Stromal cell of bone marrow (primary cell): ENCODE measurements at places on chromosomes 16 and 17.

DNA sequence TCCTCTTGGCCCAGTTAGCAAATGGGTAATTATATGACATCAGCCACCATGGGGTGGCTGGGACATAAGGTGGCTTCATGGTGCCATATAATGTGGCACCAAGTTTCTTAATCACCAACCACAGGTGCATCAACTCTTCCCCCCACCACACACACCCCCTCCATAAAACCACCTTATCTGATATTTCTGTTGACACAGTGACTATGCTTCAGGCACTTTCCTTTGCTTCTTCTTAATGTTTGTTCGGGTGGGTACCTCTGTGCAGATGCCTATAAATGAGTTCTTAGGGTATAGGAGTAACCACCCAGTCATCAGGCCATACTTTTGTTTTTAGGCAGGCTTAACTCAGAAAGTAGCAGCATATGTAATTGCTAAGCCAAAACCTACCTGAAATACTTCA is 29.5 kb downstream of the RNF43 start:
- no peak for DNase-seq

DNA sequence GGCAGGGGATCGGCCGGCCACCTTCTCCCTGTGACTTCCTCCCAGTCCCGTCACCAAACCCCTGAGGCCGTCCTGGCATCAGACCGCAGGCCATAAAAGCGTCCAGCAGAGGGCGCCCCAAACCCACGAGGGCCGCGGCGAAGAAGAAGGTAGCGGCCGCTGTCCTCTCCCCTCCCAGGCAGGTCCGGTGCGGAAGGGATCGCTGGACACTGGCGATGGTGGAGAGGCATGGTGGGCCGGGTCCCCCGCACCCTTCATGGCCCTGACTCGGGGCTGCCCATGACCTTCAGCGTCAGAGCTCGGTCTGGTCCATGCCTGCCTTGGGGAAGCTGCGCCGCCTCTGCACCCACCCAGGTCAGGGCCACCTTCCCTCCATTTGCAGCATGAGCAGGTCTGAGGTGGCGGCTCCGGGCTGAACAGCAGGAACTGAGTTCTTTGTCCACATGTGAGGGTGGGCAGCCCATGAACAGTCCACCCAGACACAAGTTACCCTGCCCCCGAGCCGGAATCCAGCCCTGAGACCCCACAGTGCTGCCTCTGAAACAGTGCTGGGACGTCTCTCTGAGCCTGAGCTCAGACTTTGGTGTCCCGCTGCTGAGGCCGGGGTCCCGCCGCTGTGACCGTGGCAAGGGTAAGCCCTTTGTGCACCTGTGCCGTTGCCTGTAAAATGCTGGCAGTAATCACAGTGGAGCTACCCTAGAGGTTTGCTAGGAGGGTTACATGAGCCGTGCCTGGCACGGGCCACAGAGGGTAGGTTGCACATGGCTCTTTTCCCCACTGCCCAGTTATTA is 40.8 kb upstream of the CMIP start:
- peak; percentile 26 for DNase-seq

- no peak for DNase-seq
Observed at GRCh38 chr17:46979147-46979863, at the start of gene RPRML. Gene RPRML, minus strand, starts transcription at chr17:46979253. Its CDS starts 246 bp downstream, at chr17:46979007.

- no peak for DNase-seq
Observed at GRCh38 chr17:78747488-78747887, 34.6 kb downstream of the CYTH1 start.

DNA sequence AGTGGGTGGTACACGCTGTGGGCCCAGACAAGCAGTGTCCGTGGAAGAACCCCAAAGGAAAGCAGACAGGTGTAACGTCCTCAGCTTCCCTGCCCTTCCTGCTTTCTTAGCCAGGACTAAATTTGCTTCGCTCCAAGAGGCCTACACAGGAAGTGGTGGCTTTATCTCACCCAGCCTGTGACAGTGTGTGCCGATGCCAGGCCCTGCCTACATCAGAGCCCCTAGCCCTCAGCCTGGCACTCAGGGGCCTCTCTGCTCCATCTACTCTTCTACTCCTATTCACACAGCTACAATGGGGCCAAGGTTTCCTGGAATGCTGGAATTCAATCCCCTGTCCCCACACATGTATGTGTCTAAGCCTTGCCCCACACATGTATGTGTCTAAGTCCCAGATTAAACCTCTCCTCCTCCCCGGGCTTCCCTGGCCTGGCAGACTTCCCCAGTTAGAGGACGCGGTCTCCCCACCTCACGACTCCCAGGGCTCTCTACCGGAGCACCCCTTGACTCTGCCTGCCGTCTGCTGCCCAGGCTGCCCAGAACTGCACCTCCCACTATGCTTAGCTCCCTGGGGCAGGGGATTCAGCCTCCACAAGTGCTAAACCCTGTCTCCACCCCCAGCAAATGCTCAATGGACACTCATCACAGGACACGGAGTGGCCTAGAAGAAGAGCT is 8.2 kb downstream of the PGAP3 start:
- no peak for DNase-seq

DNA sequence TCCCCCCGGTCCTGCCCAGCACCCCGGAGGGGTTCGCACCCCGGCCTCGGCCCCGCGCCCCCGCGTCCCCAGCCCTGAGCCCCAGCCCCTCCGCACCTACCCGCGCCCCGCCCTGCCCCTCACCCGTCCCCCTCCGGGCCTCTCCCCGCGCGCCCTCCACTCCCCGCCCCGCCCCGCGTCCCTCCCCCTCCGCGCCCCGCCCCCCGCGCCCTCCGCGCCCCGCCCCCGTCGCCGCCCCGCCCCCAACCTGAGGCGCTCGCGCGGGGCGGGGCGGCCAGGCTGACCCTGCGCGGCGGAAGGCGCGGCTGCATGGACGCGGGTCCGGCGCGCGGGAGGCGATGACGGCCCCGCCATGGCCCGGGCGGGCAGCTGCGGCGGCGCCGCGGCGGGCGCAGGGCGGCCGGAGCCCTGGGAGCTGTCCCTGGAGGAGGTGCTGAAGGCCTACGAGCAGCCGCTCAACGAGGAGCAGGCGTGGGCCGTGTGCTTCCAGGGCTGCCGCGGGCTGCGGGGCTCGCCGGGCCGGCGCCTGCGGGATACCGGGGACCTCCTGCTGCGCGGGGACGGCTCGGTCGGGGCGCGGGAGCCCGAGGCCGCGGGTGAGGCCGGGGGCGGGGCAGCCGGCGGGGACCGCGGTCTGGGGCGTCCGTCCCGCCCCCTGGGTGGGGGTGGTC is at the start of gene SPIRE2:
TSS of gene SPIRE2 (plus strand) at position 277 of the 671 bp plus-strand sequence. CDS start at position 353, 76 bp downstream.
- DNase-seq = peak; percentile 51
